A549 treated with ZK216348 at 1 μM for 4 hours (cell line): ENCODE measurements at places on chromosomes 12 and 14. TPM values are rescaled to one million over a fixed set of nuclear protein-coding genes. Genes with fewer than 3 reads are reported as not detected.

SERPINA10 gene
- not detected in 5 replicates for total RNA-seq

ZNF839 gene
- total RNA-seq: 5.8 to 7.2 TPM (median 6.6 TPM) in 5 replicates

APOF gene
- not detected in 5 replicates for total RNA-seq

SPRING1 gene
- total RNA-seq: 16.3 to 29.2 TPM (median 22.1 TPM) in 5 replicates

PLEKHG7 gene
- total RNA-seq: not detected in 5 replicates

NT5DC3 gene
- total RNA-seq: 10.3 to 14.9 TPM (median 12.6 TPM) in 5 replicates

MORN3 gene
- 0.11 to 0.33 TPM (median 0.15 TPM) in 4 of 5 replicates, not detected in the other for total RNA-seq

NFE2 gene
- not detected in 5 replicates for total RNA-seq

DBX2 gene
- not detected in 5 replicates for total RNA-seq

DHRS2 gene
- total RNA-seq: 5.0 to 9.9 TPM (median 7.3 TPM) in 5 replicates

GRIN2B gene
- total RNA-seq: 4.5 to 4.8 TPM (median 4.7 TPM) in 5 replicates

CLEC6A gene
- not detected in 5 replicates for total RNA-seq

SLC6A15 gene
- total RNA-seq: 1.5 to 5.8 TPM (median 4.1 TPM) in 5 replicates

AICDA gene
- 0.12 to 0.31 TPM (median 0.22 TPM) in 4 of 5 replicates, not detected in the other for total RNA-seq

KRT73 gene
- not detected in 5 replicates for total RNA-seq
